ENCODE measurements at places on chromosomes 3 and 15. TPM values are rescaled to one million over a fixed set of nuclear protein-coding genes. Genes with fewer than 3 reads are reported as not detected.

The NR2E3 gene
- not detected for total RNA-seq

The MAGEL2 gene
- total RNA-seq: not detected

The CRABP1 gene
- not detected for total RNA-seq

The CCR9 gene
- total RNA-seq: not detected

- H3K27me3 ChIP-seq: no peaks in the 10 kb centered on the region
- peaks cover 44% of the 10 kb centered on the region for H3K4me1 ChIP-seq
- no peak within 1 kb of the TSS for H3K4me3 ChIP-seq
- no peak within 1 kb of the TSS for H3K27ac ChIP-seq
- no peaks in the 10 kb centered on the region for H3K36me3 ChIP-seq
Observed at GRCh38 chr3:151316267-151316991, at the start of gene GPR87. Gene GPR87 (minus strand): TSS chr3:151316820. CDS start chr3:151300100, 16,720 bp downstream.

GRCh38 chr3:28316226-28316625, 32.3 kb upstream of the ZCWPW2 start:
- no peaks in the 10 kb centered on the region for H3K4me1 ChIP-seq
- no peaks in the 10 kb centered on the region for H3K27me3 ChIP-seq
- H3K27ac ChIP-seq: no peak overlapping the region
- H3K36me3 ChIP-seq: peaks cover 4% of the 10 kb centered on the region
- H3K4me3 ChIP-seq: no peak overlapping the region

DNA sequence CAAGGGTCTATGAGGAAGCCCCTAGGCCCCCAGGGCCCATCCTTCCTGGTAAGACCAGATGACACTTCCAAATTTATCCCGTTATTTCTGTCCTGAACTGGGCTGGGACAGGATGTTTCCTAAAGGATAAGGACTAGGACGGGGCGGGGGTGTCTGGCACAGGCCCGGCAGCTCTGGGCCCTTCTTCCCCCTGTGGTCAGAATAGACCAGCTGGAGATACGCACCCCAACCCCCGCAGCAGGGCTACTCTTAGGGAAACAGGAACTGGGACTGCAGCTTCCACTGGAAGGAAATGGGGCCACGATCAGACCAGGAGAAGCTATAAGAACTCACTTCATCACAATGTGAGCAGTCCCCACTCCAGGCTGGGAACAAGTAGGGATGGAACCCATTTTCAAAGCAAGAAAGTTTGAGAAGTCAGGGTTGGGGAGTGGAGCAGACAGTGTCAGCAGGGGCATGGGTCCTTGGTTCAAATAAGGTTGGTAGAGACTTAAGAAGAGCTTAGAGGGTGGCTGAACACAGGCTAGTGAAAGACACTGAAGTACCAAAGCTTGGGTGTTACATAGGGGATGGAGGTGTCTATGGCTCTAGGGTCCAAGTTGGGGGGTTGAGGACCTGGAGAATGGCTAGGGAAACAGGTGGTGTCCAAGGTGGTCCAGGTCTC, 1.1 kb downstream of the NCKIPSD start:
- H3K4me3 ChIP-seq: peak overlapping the region; percentile 96
- no peaks in the 10 kb centered on the region for H3K27me3 ChIP-seq
- peaks cover 14% of the 10 kb centered on the region for H3K4me1 ChIP-seq
- H3K36me3 ChIP-seq: peaks cover 20% of the 10 kb centered on the region
- no peak overlapping the region for H3K27ac ChIP-seq

GRCh38 chr3:134376786-134377426, 2.7 kb upstream of the AMOTL2 start:
- H3K27ac ChIP-seq: no peak overlapping the region
- no peaks in the 10 kb centered on the region for H3K27me3 ChIP-seq
- no peaks in the 10 kb centered on the region for H3K4me1 ChIP-seq
- no peak overlapping the region for H3K4me3 ChIP-seq
- DNase-seq: no peak

DNA sequence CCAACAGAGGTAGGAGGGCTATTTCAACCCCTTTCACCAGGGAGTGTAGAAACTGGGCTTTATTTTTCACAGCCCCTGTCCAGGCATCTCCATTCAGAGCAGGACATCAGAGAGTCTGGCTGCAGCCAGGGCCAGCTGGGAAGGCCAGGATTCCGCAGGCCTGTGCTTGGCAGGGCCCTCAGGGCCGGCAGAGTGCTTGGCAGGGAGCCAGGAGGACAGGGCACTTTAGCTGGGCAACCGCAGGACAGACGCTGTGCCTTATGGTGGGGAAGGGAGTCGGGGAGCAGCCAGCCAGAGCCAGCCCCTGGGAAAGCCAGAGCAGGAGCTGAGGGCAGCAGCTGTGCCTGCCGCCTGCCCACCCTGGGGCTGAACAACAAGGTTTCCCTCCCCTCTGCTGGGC, 34.5 kb upstream of the IQCF6 start:
- no peak for DNase-seq
- H3K4me3 ChIP-seq: no peak overlapping the region
- H3K4me1 ChIP-seq: no peaks in the 10 kb centered on the region
- no peak overlapping the region for H3K27ac ChIP-seq
- H3K36me3 ChIP-seq: no peaks in the 10 kb centered on the region

DNA sequence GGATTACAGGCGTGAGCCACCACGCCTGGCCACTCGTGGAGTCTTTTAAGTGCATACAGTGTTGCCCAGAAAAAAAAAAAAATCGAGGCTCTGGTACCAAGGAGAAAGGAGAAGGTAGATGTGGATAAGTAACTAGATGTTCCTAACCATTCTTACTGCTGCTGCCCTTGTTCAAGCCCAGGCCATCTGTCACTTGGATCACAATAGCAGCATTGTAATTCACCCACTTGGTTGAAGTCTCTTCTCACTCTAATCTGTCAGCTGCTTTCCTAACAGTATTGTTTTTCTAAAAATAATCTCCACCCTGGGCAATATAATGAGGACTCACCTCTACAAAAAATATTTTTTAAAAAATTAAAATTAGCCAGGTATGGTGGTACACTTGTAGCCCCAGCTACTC, 58.0 kb upstream of the CRTC3 start:
- H3K4me1 ChIP-seq: no peaks in the 10 kb centered on the region
- no peaks in the 10 kb centered on the region for H3K27me3 ChIP-seq
- peaks cover 60% of the 10 kb centered on the region for H3K36me3 ChIP-seq
- H3K4me3 ChIP-seq: no peak overlapping the region
- no peak for DNase-seq

GRCh38 chr3:86244905-86245304, 746.0 kb downstream of the VGLL3 start:
- H3K27ac ChIP-seq: no peak overlapping the region
- H3K27me3 ChIP-seq: no peaks in the 10 kb centered on the region

All from GM23248 (cell line).